ENCODE measurements at places on chromosomes 7 and 10.

DNA sequence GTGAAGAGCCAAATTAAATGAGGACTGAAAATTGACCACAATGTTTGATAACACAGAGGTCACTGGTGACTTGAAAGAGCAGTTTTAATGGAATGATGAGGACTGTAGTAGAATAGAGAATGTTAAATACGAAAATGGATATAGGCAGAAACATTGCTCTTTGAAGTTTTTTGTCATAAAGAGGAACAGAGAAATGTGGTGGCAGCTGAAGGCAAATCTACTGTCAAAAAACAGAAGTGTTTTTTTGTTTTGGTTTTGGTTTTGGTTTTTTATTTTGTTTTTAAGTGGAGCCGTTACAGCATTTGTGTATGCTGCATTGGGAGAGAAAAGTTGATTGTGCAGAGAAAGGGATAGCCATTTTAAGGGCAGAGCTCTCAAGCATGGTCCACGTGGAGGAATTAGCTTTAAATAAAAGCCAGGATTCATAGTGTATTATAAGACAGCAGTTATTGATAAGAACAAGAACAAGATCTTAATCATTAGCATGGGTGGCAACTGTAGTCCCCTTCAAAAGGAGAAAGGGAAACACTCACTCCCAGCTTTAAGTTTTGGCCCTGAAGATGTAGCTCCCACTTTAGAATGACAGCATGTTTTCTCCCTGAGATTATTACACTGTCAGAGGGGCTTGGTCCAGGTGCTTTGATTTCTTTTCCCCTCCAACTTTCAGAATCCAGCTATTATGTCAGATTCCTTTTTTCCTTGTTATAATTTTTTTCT is 156.7 kb upstream of the BET1 start:
- DNase-seq: no peak

DNA sequence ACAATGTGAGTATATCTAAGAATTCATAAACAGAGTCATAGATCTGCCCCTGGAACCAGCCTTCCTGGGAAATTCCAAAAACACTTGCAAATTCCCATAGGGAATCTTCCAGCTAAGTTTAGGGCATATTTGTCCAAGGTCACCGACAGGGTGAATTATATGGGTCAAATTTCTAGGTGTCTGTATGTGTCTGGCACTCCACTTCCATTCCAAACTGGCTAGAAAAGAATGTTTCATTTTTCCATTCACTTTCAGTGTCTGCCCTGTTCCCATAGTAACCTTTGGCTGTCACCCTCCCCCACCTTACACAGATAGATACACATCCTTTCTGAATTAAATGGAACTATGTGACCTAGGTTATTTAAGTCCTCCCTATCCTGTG is 230.9 kb downstream of the CREB5 start:
- no peak for DNase-seq

DNA sequence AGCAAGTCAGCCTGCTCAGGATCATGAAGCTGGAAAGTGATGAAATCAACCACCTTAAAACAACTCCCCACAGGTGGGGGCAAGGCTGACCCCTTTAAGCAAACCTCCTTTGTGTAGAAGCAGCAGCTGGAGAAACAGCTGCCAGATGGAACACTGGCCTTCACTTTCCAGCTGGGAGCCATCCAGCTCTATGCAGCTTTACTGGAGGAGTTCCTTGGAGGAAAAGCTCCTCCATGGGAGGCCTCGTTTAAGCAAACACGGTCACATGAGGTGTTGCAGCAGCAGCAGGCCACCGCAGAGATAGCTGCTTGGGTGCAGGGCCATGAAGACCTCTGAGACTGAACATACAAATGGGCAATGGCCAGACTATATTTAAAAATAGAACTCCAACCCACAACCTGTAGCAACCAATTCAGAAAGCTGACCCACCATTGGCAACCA is 13.0 kb upstream of the DLG5 start:
- no peak for DNase-seq

DNA sequence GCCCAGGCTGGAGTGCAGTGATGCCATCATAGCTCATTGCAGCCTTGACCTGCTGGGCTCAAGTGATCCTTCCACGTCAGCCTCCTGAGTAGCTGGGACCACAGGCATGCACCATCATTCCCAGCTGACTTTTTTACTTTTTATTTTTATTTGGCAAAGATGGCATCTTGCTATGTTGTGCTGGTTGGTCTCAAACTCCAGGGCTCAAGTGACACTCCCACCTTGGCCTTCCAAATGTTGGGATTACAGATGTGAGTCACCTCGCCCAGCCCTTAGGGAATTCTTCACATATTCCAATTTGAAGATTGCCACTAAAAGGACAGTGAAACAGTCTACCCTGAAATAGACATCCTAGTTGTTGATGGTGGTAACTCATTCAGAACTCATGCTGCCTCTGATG is 27.7 kb downstream of the SUGCT start:
- no peak for DNase-seq

DNA sequence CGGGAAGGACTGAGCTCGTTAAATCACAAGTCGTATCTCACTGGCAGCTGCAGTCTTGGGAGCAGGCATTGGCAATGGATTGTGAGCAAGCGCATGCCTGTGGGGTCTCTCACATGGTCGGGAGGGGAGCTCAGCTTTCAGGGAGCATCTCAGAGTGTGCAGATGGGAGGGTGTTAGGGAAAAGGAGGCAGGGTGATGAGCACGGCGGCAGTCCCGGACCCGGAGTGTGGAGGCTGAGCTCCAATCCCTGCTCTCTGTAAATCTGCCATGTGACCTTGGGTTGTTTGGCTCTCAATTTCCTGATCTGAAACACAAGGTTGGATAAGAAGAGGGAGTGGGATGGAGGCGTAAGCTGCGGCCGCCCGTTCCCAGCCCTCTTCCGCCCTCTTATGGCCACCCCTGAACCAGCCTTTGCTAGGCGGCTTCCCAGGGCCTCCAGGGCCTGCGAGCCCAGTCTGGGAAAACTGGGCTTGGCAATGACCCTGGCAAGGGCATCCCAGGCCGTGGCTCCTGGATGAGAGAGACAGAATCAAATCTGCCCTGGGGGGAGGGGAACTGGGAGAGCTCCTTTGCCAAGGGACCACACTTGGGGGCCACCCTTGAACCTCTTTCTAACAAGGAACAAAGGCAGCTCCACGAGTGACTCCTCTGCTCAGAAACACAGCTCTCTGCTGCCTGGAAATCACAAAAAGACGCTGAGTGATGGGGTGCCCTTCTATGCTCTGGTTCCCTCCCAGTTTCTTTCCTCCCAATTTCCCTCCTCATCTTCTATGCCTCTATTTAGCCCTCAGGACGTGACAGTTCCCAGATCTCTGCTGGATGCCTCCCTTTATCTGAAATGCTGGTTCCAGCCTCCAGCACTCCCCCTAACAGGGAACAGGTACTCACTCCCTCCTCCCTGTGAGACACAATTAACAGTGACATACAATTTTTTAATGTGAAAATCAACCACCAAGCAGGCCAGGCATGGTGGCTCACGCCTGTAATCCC is 41.7 kb upstream of the LOXL4 start:
- DNase-seq: no peak

GRCh38 chr10:81708416-81708815 is 166.6 kb upstream of the NRG3 start:
- DNase-seq: no peak

- DNase-seq: no peak
Measured at GRCh38 chr10:70403483-70404035, 386 bp upstream of the EIF4EBP2 start.

DNA sequence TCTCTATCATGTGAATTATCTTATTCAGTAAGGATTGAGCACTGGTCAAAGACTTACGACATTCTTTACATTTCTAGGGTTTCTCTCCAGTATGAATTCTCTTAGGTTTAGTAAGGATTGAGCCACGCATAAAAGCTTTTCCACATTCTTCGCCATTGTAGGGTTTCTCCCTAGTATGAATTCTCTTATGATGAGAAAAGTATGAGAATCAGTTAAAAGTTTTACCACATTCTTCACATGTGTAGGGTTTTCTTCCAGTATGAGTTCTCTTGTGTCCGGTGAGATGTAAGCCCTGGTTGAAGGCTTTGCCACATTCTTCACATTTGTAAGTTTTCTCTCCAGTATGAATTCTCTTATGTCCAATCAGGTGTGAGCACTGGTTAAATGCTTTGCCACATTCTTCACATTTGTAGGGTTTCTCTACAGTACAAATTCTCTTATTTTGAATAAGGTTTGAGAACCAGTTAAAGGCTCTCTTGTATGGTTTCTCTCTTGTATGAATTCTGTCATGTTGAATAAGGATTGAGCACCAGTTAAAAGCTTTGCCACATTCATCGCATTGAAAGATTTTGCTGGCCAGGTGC is 445.9 kb downstream of the ZNF479 start:
- no peak for DNase-seq

- no peak for DNase-seq
Measured at GRCh38 chr10:73950155-73950948, 39.4 kb downstream of the PLAU start.

DNA sequence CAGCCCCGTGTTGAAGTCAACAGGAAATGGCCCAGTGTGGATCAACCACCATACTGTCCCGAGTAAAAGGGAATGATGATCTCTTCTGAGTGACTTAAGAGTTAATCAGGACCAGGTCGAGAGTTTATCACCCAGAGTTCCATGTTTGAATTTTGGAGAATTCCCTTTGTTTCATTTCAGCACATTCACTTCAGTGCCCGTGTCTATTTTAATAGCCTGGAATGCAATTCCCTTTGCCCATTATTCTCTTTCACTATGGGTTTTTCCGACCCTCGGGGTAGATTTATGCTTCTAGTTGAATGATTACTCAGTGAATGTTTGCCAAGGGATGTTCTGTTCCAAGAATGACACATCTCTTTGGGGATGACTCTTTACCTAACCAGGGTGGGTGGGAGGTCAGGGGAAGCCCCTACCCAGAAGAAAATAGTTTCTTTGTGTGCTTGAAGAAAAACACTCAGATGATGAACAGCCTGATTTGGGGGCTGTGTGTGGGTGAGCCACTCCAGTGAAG is 594.9 kb downstream of the INHBA start:
- DNase-seq: no peak

GRCh38 chr7:120060281-120060680 is 212.7 kb upstream of the KCND2 start:
- no peak for DNase-seq

DNA sequence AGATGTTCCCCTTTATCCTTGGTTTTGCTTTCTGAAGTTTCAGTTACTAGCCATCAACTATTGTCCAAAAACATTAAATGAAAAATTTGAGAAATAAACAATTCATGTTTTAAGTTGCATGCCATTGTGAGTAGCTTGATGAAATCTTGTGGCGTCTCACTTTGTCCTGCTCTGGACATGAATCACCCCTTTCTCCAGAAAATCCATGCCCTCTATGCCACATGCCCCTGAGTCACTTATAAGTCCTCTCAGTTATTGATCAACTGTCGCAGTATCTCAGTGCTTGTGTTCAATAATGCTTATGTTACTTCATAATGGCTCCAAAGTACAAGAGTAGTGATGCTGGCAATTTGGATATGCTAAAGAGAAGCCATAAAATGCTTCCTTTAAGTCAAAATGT is 208.0 kb upstream of the FERD3L start:
- DNase-seq: no peak

GRCh38 chr7:66517212-66517909 is 111.3 kb upstream of the KCTD7 start:
- no peak for DNase-seq

GRCh38 chr7:44541028-44541869 is at the start of gene NPC1L1:
Gene NPC1L1 (minus strand): TSS chr7:44541330. CDS start chr7:44541259, 71 bp downstream.
- DNase-seq: no peak

GRCh38 chr10:113764582-113764981 is 13.1 kb downstream of the PLEKHS1 start:
- no peak for DNase-seq

DNA sequence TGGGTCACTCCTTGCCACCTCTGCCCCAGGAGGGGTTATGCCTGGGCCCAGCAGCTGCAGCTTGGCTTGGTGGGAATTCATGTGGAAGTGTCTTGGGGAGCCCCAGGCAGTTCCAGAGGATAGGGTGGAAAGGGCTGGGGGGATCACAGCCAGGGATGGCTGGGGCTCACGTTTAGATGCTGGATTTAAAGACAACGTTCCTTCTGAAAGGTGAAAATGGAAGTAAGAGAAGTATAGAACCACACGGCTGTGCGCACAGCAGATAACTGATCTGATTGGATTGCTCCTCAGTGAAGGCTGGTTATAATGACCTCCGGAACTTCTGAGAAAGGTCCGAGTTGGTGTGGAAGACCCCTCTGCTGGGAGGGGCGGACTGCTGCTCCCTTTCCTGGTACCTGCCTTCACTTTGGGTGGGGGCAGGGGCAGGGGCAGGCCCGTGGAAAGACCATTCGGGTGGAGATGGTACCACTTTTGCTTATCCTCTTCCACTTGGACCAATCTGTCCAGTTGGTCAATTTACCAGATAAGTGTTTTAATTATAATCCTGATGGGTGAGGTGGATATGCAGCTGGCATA is 7.9 kb upstream of the MYL7 start:
- DNase-seq: no peak

GRCh38 chr7:27140126-27140857 is 3.2 kb downstream of the HOXA5 start:
- DNase-seq: no peak

- DNase-seq: no peak
Measured at GRCh38 chr7:70355198-70356020, 757.1 kb downstream of the AUTS2 start.

DNA sequence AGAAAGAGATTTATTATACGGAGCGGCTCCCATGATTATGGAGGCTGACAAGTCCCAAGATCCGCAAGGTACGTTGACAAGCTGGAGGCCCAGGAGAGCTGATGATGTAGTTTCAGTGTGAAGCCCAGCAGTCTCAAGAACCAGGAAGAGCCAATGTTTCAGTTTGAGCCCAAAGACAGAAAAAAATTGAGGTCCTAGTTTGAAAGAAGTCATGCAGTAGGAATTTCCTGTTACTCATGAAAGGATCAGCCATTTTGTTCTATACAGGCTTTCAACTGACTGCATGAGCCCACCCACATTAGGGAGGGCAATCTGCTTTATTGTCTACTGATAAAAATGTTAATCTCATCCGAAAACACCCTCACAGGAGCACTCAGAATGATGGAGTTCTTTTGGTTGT is 51.5 kb downstream of the CCDC71L start:
- no peak for DNase-seq
